ENCODE measurements at places on chromosomes 11 and 22.

DNA sequence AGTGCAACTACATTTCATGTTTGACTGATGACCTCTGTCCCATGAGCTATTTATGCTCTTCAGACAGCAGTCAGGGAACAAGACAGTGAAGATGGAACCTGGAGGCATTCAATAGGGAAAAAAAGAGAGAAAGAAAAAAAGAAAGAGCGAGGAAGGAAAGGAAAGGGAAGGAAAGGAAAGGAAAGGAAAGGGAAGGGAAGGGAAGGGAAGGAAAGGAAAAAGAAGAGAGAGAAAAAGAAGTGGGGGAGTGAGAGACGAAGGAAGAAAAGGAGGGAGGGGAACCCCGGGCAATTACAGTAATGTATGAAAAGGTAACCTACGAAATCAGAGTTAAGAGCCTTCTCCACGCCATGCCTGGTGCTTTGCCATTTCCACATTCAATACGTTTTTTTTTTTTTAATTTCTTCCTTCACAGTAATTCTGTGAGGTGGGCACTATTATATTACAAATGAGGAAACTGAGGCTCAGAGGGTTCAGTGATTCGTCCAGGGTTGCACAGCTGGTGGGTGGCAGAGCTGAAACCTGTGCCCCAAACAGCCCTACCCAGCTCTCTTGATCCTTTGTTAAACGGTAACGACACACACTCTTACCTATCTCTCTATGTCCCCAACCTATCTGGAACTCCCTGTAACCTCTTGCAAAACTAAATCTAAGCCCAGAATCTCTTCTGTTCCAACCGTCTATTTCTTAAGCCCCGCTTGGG, 39.3 kb downstream of the ETS1 start:
- no peak for DNase-seq

- no peak for DNase-seq
These were observed 324.7 kb downstream of the CASP12 start for GRCh38 chr11:104573441-104573990.

DNA sequence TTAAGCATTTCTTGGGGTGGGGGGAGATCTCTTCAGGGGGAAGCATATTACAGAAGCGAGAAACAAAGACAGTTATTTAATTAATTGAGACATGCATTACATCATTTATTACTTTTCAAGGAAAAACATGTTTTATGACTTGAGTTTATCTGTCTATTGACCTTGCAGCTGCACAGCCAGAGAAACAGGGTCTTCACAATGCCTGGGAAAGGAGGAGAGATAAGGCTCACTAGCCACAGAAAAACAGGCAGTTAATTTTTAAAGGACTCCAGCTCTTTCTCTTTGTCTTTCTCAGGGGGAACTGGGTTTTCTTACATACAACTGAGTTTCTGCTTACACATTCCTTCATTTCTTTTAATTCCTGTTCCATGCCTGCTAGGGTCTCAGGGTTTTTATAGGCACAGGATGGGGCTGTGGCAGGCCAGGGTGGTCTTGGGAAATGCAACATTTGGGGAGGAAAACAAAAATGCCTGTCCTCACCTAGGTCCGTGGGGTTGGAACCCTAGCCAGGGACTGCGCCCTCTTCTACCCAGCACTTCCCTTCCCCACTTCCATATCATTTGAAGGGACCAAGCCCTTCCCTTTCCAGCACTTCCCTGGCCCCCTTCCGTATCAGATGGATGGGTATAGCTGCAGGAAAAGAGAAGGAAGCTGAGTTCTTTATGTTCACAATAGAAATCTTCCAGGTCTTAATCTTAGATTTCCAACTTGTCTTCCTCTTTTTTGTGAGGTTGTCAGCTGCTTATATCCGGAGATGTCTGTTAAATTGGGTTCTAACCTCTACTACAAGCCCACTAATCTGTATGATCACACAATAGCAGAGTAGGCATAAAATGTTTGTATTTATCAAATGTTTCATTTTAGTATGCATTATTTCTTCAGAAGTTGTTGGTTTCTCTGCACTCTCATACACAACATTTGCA, 38.3 kb downstream of the BIRC2 start:
- DNase-seq: no peak

DNA sequence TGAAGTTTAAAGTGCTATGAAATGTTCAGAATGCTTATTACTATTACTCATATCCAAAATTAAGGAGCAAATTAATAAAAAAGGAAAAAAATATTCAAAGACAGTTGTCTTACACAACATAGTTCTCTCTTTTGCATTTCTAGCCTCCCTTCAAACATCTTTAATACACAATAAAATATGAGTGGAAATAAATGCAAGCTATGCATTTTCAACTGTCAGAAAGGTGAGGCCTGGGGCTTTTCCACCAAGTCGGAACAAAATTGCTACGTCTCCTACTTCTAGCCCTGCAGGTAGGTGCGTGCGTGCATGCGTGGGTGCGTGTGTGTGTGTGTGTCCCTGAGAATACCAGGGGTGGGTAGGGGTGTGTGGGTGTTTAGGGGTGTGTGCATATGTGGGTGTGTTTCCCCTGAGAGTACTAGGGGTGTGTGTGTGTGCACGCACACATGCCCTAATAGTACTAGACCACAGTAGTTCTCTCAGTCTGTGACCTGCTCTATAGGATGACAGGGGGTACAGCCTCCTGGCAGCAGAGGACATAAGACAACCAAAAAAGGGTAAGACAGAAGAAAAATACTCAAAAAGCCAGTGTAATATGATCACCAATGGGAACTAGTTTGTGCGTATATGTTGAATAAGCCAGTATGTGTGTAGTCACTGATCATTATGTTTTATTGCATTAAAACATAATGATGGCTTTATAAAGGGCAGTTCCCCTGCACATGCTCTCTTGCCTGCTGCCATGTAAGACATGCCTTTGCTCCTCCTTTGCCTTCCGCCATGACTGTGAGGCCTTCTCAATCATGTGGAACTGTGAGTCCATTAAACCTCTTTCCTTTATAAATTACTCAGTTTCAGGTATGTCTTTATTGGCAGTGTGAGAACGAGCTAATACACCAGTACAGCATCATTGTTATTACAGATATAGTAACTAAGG, 89.4 kb downstream of the FAM168A start:
- DNase-seq: no peak

GRCh38 chr11:67504005-67504949, 886 bp downstream of the PITPNM1 start:
- DNase-seq: no peak

- DNase-seq: no peak
These were observed 263.0 kb downstream of the OPCML start for GRCh38 chr11:133269267-133269666.

DNA sequence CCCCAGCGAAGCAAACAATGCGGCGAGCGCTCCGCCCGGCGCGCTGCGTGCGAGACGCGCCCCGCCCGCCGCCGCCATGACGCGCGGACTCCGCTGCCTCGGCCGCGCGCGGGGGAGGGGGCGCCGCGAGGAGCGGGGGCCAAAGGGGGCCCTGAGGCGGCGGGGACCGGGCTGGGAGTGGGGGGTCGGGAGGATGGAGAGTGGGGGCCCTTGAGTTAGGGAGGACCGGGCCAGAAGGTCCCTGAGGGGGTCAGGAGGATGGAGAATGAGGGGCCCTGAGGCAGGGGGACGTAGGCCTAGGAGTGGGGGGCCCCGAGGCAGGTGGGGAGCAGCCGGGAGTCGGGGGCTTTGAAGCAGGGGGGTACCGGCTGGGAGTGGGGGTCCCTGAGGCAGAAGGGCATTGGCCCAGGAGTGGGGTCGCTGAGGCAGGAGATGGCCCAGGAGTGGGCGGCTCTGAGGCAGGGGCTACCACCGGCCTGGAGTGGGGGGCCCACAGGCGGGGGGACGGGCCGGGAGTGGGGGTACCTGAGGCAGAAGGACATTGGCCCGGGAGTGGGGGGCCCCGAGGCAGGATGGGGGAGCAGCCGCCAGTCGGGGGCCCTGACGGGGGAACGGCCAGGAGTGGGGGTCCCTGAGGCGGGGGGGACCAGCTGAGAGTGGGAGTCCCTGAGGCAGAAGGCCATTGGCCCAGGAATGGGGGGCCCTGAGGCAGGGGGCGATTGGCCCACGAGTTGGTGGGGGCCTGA, at the start of gene BRD1:
Gene BRD1, minus strand, starts transcription at position 21 of the 746 bp plus-strand sequence. CDS start 3,556 bp downstream, outside the sequence.
- DNase-seq: peak; percentile 42

GRCh38 chr11:74680703-74681531, 50.3 kb downstream of the CHRDL2 start:
- no peak for DNase-seq

- no peak for DNase-seq
These were observed 858.8 kb downstream of the METTL15 start for GRCh38 chr11:28966951-28967350.

DNA sequence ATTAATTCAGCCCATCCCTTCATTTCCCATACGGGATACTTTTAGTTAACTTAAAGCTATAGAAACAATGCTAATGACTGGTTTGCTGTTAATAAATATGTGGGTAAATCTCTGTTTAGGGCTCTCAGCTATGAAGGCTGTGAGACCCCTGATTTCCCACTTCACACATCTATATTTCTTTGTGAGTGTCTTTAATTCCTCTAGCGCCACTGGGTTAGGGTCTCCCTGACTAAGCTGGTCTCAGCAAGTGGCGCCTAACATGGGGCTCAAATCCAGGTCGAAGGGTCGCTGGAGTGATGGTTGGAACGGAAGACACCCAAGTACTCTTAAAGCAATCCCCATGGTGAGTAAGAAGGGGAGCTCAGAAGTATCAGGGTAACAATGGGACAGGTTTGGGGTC, 14.4 kb upstream of the OOSP1 start:
- DNase-seq: no peak

- no peak for DNase-seq
These were observed 24.6 kb downstream of the MRGPRD start for GRCh38 chr11:68956142-68956541.

DNA sequence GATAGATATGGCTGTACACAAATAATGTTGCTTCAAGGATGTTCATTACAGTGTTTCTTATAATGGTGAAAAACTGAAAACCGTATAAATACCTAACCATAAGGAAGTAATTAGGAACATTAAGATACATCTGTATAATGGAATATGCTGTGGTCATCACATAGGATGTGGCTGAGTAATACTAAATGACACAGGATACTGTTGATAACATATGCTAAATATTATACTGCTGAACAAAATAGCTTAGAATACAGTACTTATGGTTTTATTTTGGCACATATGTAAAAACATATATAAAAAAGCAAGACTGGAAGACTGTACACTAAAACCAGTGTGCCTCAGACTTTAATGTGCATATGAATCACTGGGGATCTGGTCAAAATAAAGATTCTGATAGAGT, 43.8 kb downstream of the FBXO7 start:
- no peak for DNase-seq

DNA sequence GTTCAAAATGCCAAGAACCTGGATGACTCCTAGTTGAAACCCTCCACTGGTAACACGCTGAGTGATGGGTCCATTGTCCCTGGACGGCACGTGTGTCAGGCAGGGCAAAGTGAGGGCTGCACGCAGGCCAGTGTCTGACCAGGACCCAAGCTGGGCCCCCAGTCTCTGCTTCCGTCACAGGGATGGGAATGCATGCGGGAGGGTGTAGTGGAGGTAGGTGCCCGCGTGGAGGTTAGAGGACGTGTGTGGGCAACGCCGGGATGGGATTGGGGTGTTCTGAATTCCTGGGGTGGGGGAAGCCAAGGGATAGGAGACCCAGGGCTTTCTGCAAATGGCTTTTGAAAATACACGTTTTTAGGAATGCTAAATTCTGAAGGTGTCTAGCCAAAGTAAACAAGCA, 943.3 kb downstream of the BRD1 start:
- DNase-seq: no peak

- no peak for DNase-seq
These were observed 135.2 kb downstream of the MAML2 start for GRCh38 chr11:96207459-96208449.

GRCh38 chr11:69333879-69334278, 39.9 kb downstream of the MYEOV start:
- no peak for DNase-seq

- DNase-seq: no peak
These were observed 35.5 kb upstream of the CCDC188 start for GRCh38 chr22:20186183-20186870.

DNA sequence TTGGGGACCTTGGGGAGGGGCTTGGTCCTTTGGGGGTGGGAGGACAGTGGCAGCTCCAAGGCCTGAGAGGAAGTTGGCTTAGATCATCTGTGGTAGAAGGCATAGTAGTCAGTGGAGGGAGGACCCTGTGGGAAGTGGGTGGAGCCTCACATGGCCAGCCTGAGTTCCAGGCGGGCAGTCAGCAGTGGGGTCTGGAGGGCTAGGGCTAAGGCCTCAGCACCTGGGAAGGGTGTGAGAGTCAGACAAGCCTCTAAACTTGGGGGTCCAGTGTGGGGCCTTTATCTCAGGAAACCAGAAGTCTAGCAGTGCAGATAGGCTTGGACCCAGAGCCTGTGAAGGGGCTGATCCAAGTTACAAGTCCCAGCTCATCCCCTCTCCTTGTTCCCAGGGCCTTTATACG, 4.0 kb downstream of the NLRX1 start:
- DNase-seq: no peak

- DNase-seq: no peak
These were observed 4.0 kb downstream of the TOMM22 start for GRCh38 chr22:38685761-38686160.

- no peak for DNase-seq
These were observed 8.9 kb downstream of the ALX4 start for GRCh38 chr11:44300844-44301563.

- no peak for DNase-seq
These were observed 50.5 kb upstream of the POU2AF2 start for GRCh38 chr11:111194860-111195568.

GRCh38 chr22:42716649-42717127, 4.0 kb downstream of the A4GALT start:
- DNase-seq: no peak

DNA sequence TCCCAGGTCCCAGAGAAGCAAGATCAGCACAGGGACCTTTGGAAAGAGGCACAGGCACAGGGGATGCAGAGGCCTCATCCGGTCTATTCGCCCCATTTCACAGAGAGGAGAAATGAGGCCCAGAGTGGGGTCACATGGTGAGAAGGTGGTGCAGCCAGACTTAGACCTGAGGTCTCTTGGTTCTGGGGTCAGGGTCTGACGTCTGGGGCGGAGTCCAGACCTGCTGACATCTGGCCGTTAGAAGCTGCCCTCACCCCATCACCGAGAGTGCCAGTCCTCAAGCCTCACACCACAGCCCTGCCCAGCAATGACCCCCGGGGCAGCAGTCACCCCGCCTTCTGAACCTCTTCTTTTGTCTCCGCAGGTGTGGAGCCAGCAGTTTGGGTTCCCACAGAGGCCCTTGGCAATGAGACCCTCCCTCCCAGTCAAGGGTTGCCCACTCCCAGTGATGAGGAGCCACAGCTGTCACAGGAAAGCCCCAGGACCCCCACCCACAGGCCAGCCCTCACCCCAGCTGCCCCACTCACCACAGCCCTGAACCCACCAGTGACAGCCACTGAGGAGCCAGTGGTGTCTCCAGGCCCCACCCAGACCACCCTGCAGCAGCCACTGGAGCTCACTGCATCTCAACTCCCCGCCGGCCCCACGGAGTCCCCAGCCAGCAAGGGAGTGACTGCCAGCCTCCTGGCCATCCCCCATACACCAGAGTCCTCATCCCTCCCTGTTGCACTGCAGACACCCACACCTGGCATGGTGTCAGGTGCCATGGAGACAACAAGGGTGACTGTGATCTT, 62.4 kb downstream of the OTOG start:
- no peak for DNase-seq

GRCh38 chr22:41862160-41862529, 29.2 kb downstream of the SREBF2 start:
- DNase-seq: peak; percentile 24

All from activated T-helper 1 cell treated with anti-CD3 and anti-CD28 coated beads, Interleukin-2, amount 50 U/mL, for 16 hours (primary cell).